Endothelial cell (in vitro differentiated cells): ENCODE measurements at places on chromosomes 12 and 14.

DNA sequence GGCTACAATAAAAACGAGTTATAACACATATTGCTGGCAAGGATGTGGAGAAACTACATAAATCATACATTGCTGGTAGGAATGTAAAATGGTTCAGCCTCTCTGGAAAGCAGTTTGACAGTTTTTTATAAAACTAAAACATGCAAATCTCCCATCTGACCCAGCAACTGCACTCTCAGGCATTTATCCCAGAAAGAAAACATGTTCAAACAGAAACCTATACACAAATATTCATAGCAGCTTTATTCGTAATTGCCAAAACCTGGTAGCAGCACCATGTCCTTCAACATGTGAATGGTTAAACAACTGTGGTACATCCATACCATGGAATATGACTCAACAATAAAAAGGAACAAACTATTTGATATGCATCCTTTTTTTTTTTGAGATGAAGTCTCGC, 10.1 kb upstream of the TMCC3 start:
- DNase-seq = no peak

- DNase-seq = no peak
Observed at GRCh38 chr12:48179466-48179865, 4.0 kb upstream of the CCDC184 start.

GRCh38 chr14:52360831-52361230, 46.7 kb downstream of the PTGER2 start:
- DNase-seq = no peak

- DNase-seq = no peak
Observed at GRCh38 chr12:6329703-6330064, 12.2 kb downstream of the TNFRSF1A start.
